ENCODE measurements at places on chromosomes 12 and 14.

GRCh38 chr12:90841336-90841735 lies 113.6 kb downstream of the CCER1 start:
- DNase-seq, result no peak

- no peak for DNase-seq
Observed at GRCh38 chr12:31570880-31571279, 20.1 kb downstream of the DENND5B start.

DNA sequence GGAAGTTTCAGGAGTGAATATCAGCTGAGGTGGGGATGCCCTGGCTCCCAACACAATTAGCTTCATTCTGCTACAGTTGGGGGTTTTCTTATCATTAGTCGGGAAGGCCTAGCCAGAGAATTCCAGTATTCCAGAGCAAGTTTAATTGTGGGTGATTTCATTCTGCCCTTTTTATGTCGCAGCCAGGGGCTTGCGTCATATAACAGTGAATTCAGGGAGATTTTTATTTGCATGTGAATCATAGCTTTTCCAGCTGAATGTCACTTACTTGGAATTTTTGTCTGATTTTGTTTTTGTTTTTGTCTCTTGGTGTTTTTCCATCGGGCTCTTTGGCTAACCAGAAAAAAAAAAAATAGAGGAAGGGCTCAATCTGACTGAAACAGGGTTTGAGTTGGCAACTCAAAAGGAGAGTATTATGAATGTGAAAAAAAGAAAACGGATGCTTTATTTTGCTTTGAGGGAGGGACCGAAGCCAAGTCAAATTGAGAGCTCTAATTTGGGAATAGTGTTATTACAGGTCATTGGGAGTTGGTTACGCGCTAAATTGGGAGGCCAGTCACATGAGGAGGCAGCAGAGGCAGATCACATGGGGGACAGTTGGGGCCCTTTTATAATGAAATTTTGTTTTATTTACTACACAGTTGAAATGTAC lies 119.4 kb downstream of the SAMD4A start:
- DNase-seq, result no peak

DNA sequence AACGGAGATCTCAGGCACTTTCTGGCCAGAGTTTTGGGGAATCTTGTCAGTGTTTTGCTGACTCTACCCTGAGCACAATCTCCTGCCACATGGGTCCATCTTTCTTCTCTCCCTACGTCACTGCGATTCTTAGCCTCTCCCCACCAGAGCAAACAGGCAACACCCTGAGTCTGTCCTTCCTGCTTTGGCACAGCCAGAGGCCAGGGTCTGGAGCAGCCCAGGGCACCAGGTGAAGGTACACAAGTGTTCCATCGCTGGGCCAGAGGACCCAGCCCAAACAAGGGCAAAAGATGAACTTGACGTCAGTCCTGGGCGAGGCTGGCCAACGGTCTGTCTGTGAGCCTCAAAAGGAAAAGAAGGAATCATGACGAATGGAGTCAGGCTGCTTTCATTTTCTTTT lies 12.7 kb upstream of the CCDC177 start:
- DNase-seq, result no peak

DNA sequence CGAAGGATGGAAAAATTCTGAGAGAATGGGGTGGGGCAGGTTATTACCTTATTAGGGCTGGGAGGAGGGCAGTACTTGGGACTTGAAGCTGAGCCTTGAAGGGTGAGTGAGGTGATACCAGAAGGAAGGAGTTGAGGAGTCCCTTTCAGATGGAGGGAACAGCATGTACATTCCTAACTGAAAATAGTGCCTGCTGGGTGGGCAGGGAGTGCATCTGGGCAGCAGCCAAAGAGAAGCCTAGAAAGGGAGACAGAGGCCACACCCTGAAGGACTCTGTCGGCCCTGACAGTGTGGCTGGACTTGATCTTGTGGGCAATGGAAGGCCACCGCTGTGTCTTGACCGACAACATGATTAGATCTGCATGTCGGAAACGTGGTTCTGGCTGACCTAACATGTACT lies 147.6 kb downstream of the NDUFA12 start:
- no peak for DNase-seq

- DNase-seq, result no peak
Observed at GRCh38 chr12:9256341-9256740, 48.1 kb upstream of the PZP start.

- no peak for DNase-seq
Observed at GRCh38 chr14:37172936-37173614, 669 bp upstream of the SLC25A21 start.

GRCh38 chr12:110312581-110313360 lies 31.7 kb downstream of the ATP2A2 start:
- peak; percentile 31 for DNase-seq

DNA sequence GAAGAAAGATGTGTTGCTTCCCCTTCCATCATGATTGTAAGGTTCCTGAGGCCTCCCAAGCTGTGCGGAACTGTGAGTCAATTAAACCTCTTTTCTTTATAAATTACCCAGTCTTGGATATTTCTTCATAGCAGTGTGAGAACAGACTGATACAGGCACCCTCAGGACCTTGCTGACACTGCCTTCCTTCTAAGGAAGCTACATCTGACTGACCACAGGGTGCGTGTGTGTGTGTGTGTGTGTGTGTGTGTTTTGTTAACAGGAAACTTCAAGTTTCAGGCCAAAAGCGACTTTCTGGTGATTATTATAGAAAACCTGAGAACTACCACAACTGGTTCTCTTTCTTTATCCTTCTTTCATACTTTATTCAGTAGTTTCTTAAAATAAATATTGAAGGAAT lies 149.0 kb downstream of the CAPZA3 start:
- DNase-seq, result no peak

GRCh38 chr14:82414853-82415539 lies 881.3 kb upstream of the SEL1L start:
- DNase-seq, result no peak

- no peak for DNase-seq
Observed at GRCh38 chr14:103489621-103490020, 33.0 kb downstream of the CKB start.

GRCh38 chr14:77037215-77037937 lies 8.9 kb upstream of the IRF2BPL start:
- no peak for DNase-seq

Measured in CD4-positive, alpha-beta T cell treated with Interleukin-17A for 1 hour (primary cell).